ENCODE measurements at places on chromosomes 7 and 10. TPM values are rescaled to one million over a fixed set of nuclear protein-coding genes. Genes with fewer than 3 reads are reported as not detected.

CACNA2D1 gene
- not detected for total RNA-seq

- DNase-seq, result no peak
Observed at GRCh38 chr10:111156754-111157153, 79.9 kb downstream of the ADRA2A start.

GRCh38 chr10:36181426-36182178 is 539.5 kb upstream of the FZD8 start:
- DNase-seq, result no peak

DNA sequence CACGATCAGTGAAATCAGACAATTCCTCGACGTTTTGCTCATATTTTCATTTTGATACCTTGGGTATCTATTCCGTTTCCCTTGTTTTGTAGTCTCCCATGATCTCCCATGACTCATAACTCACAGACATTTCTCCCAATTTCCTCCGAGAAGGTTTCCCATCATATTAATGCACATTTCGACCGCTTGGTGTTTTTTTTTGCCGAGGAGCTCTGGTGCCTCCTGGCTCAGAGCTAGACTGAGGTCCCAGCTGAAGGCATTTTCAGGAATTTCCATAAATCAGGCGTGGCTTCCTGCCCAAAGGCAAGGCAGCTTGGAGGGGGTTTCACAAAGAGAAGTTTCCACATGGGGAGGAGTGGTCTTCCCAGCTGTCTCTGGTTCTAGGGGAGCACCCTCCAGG is 148.2 kb upstream of the TNS3 start:
- DNase-seq, result no peak

DNA sequence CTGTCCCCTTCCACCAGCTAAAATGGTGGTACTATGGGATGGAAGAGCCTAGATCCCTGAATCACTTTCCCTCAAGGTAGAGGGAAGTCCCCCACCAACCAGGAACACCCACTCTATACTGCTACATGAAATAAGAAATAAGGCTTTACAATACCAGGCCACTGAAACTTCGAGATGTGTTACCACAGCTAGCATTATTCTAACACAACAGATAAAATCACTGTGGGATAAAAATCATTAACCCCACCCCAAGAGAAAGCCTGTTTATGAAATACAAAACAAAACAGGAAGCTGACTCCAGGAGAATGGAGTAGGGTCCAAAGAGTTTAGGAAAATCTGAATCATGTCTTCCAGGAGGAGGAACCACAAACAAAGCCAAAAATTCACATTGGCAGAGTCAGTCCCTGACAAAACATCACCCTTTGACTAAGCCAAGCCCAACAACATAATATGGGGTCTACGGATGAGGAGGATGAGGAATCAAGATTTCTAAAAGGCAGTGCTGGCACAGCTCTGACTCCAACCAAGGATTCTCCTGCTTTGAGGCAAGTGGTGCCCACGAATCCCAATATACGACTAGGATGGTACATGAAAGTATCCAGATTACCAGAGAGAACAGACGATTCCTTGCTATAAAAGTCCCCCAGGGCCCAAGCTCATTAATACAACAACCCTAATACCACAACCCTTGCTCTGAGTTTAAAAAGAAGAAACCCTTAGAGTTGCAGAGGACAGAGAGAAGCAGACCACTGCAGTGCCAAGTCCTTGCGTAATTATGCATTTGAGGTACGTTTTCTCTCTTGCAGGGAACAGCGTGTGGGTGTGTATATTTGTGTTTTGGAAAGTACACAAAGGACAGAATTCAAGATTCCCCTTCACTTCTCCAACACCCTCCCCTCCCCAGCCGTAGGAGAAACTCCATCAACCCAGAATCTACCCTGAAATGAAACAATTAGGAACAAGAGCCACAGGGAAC is 23.7 kb downstream of the XPNPEP1 start:
- no peak for DNase-seq

- DNase-seq, result no peak
Observed at GRCh38 chr10:24444337-24444736, 235.4 kb downstream of the KIAA1217 start.
